ENCODE measurements at places on chromosomes 11 and 22.

DNA sequence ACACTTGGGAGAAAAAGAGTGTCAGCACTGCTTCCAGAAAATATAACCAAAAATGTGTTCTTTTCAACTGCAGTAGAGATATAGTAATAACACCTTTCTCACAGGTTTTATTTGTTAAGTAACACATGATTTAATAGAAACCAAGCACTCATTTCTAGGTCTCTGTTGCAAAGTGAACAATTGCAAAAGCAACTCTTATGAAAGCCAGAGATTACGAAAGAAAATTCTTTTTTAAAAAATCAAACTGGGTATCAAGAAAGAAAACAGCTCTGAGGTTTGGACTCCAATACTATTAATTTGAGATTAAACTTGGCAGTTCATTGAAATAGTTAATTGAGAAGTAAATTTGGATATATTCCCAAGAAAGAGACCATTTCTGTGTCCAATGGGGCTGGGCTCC is 9.8 kb upstream of the XKR3 start:
- DNase-seq: no peak

DNA sequence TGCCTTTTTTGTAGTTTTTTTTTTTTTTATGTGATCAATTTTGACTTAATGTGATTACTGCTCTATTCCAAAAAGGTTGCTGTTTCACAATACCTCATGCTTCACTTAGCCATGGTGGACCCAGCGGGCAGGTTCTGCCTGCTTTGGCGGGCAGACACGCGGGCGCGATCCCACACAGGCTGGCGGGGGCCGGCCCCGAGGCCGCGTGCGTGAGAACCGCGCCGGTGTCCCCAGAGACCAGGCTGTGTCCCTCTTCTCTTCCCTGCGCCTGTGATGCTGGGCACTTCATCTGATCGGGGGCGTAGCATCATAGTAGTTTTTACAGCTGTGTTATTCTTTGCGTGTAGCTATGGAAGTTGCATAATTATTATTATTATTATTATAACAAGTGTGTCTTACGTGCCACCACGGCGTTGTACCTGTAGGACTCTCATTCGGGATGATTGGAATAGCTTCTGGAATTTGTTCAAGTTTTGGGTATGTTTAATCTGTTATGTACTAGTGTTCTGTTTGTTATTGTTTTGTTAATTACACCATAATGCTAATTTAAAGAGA is 12.5 kb downstream of the CCND1 start:
- DNase-seq: no peak

GRCh38 chr11:72633068-72633467 is 41.2 kb downstream of the PDE2A start:
- no peak for DNase-seq

- DNase-seq: no peak
Measured at GRCh38 chr11:14587258-14587657, 56.3 kb upstream of the PDE3B start.

GRCh38 chr11:93875637-93876036 is 25.2 kb upstream of the VSTM5 start:
- no peak for DNase-seq

GRCh38 chr22:31443516-31443915 is 44.1 kb downstream of the DRG1 start:
- DNase-seq: no peak

DNA sequence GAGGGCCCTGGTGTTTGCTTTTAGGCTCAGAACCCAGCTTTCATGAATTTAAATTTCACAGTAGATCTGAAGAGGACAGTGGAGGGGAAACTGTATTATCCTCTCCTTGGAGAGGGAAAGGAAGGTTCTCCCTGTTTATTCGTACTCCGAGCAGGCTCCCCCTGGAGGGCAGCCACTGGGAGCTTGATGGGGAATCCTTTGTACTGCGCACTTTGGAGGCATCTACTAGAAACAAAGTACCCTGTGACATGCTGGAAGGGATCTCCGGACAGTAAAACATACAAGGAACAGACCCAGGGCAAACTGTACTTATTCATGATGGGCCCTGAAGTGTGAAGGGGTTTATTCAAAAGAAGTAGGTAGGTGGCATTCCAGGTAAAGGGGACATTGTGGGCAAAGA is 27.2 kb downstream of the NAV2 start:
- DNase-seq: no peak

DNA sequence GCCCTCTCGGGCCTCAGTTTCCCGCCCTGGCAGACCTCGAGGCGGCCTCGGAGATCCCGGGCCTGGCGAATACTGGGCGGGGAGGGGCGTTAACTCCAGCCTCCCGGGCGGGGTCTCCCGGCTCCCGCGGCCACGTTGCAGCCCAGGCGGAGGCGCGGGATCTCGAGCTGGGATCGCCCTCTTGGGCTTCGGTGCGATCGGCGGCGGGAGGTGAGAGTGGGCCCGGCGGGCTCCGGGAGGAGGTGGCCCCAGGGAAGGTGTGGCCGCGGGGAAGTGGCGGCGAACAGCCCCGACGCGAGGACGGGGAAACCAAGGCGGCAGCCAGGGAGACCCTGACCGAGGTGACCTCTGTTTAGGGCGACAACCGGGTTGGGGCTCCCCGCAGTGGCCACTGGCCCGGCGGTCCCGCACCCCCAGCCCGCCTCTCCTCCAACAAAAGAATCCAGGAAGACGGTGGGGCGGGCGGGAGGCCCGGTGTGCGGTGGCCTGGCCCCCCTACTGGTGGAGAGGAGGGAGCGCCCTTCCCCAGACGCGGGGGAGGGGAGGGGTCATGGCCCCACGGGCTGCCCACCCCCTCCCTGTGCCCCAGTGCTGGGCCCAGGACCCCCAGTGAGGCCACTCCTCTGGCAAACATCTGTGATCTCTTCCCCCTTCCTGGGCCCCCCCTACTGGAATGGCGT is at the start of gene PHETA2:
PHETA2 (plus strand) TSS at position 117 of the 680 bp plus-strand sequence. CDS start 3,046 bp downstream, outside the sequence.
- no peak for DNase-seq
